Activated naive CD4-positive, alpha-beta T cell (primary cell): ENCODE measurements at places on chromosomes 5 and 9.

DNA sequence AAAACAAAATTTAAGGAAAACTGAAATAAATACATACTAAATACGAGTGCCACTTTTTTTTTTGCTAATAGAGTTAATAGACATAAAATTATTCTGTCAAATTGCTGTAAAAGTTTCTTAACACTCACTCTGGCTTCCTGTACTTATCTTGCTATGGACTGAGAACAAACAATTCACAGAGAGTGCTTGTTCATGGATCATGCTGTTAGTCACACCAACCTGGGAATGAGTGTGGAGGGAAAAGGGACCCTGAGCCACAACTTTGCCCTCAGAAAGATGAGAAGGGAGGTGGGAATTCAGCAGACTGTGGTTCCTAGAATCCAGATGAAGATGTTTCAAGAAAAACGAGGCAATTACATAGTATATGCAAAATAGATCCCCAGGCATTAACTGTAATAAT is 246.9 kb downstream of the FBXL7 start:
- no peak for DNase-seq

GRCh38 chr5:151270599-151270998 is 17.6 kb downstream of the GM2A start:
- no peak for DNase-seq

DNA sequence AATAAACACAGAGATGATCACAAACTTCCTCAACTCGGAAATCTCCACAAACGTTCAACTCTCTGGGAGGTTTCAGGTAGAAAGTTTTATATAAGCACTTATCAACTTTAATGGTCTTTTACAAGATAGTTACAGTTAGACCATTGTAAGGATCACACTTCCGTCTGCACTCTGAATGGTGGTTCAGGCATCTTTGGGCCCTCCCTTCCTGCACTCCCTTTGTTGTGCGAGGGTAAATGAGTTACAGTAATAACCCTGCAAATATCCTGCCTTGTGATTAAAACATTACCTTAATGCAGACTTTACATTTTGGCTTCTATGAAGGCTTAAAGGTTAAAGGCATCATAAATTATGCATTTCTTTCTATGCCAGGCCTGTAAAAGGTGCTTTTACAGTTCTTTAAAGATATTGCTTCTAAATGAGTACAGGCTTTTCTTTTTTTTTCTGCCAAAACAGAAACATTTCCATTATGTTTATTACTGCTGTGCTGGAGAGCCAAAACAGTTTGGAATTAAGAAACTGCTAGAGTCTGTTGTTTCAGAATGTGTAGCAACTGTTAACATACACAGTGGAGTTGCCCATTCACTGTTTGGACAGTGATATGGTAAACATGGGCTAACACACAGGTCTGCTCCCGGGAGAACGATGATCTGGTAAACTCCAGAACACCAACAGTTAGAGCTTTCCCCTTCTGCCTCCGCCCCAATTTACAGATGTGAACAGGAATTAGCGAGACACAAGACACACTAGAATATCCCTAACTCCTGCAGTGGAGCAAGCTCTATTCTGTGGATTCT is 1.1 kb downstream of the PRUNE2 start:
- DNase-seq = no peak

- no peak for DNase-seq
These were observed 18.4 kb downstream of the NKD2 start for GRCh38 chr5:1026700-1027621.
